HuH-7.5 (cell line): ENCODE measurements at places on chromosomes 3 and 15.

GRCh38 chr3:140187656-140188221, 252.8 kb downstream of the CLSTN2 start:
- DNase-seq, result no peak

GRCh38 chr3:115680803-115681345, 57.6 kb downstream of the GAP43 start:
- no peak for DNase-seq

- DNase-seq, result no peak
Measured at GRCh38 chr3:144415492-144415891, 443.9 kb downstream of the DIPK2A start.

GRCh38 chr3:30186741-30187219, 419.6 kb upstream of the TGFBR2 start:
- DNase-seq, result no peak

DNA sequence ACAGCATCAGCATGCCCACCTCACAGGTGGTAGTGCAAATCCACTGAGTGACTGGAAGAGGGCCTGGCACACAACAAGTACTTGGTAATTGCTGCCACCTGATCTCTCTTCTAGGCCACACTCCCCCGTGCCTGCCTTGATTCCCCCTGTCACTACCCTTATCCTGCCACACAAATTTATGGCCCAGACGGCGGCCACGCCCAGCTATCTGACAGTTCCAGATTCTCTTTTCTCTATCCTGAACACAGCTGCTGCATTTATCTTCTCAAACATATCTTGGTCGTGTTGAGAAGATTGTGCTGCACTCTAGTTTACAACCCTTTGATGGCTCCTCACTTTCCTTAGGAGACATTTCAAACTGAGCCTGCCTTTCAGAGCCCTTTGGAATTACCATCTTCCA, 585.2 kb downstream of the NTRK3 start:
- no peak for DNase-seq

GRCh38 chr15:40793216-40793989, 13.5 kb upstream of the ZFYVE19 start:
- no peak for DNase-seq

GRCh38 chr3:43879166-43879565, 188.4 kb downstream of the ABHD5 start:
- no peak for DNase-seq

DNA sequence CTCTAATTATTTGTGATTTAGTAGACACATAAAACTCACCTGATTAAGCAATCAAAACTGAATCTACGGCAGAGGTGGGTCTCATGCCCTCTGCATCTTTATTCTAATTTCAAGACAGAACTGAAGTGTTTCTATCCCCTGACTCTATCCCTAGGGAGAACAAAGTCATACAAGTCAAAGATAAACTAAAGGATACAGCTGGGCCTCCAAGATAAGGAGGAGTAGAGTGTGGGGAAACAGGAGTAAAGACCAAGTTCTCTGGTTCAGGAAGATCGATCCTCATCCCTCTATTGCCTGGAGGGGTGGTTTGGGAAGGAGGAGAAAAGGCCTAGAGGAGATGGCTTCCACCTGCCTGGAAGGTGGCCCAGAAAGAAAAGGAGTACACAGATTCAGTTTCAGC, 58.7 kb upstream of the BBX start:
- no peak for DNase-seq

DNA sequence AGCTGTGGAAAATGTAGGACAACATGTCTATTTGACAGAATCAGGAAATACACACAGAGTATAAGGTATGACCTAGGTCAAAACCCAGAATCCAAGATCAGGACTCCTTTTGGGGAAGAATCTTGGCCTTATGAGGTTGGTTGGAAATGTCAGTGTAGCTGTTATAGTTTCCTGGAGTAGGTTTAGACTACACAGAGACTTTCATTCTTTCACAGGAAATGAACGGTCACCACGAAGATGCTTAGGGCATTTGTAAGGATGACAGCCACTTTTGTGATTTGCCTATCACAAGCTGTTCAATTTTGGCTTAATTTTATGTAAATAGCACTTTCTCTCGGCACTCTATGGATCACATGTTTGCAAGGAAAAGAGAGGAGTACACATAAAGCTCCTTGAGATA, 18.6 kb upstream of the ZBTB20 start:
- DNase-seq, result no peak

DNA sequence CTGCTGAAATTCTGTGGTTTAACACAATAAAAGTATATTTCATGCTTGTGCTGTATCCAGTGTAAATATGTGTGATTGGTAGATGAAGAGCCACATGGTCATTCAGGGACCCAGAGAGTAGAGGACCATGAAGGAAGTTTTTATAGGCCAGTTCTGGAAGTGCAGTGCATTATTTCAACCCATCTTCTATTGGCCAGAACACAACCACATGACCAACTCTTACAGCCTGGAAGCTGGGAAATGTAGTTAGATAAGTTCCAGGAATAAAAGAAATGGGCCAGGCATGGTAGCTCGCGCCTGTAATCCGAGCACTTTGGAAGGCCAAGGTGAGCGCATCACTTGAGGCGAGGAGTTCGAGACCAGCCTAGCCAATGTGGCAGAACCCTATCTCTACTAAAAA, 21.4 kb upstream of the PRTG start:
- DNase-seq, result no peak

- DNase-seq, result no peak
Measured at GRCh38 chr15:38961456-38961855, 396.8 kb upstream of the RASGRP1 start.

DNA sequence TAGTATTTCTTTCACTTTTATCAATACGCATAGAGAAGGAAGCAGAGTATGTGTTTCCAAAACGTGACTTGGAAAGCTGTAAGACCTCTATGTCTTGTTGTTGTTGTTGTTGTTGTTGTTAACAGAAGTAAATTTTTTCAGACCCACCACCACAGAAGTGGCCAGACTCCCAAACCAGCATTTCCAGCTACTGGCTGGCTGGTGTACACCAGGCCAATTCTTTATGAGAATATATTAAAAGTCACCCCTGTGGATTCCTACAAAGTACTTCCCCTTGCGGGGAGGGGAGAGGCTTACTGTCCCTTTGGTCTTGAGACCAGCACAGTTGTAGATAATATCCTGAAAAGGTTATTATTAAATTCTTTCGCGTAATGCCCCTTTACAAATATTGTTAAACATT, 1.6 kb upstream of the FOXP1 start:
- DNase-seq, result no peak

DNA sequence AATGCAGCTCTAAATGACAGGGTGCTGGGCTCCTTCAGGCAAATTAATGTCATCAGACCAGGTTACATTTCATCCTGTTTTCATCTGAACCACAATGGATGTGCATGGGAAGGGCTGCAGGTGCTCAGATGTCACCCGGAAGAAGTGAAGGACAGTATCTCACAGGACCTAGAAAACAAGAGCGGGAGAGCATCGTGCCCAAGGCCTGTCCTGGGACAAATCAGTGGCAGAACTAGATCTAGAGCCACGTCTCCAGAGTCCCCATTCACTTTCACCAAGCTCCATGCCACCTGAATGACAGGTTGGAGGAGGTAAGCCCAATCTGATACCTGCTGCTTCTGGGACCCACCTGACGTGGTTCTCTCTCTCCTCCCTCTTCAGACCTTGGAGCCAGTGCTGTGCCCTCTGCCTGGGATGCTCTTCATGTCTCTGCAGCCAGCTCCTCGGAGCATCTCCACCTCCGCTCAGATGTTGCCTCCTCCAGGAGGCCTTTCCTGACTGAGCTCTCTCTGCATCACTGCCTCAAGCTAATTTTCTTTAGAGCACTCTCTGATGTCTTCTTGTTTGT, 77.3 kb downstream of the CPN2 start:
- no peak for DNase-seq

DNA sequence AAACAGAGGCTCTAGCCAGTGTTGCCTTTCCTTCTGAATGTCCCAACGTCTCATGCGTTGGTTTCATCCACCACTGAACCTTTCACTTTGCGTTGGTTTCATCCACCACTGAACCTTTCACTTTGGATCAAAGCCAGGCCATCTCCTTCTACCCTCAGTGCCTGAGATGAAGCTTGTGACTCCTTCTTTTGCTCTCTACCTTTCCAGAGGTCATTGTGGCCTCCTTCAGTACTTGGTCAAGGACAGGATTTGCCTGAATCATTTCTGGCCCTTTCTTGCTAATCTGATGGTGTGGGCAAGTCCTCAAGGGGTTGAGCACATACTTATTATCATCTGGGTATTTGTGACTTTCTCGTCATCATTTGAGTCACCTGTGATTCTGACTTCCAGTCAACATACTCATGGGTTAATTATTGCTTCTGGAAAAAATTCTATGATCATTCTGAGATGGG, 50.0 kb downstream of the SELENOT start:
- DNase-seq, result no peak

DNA sequence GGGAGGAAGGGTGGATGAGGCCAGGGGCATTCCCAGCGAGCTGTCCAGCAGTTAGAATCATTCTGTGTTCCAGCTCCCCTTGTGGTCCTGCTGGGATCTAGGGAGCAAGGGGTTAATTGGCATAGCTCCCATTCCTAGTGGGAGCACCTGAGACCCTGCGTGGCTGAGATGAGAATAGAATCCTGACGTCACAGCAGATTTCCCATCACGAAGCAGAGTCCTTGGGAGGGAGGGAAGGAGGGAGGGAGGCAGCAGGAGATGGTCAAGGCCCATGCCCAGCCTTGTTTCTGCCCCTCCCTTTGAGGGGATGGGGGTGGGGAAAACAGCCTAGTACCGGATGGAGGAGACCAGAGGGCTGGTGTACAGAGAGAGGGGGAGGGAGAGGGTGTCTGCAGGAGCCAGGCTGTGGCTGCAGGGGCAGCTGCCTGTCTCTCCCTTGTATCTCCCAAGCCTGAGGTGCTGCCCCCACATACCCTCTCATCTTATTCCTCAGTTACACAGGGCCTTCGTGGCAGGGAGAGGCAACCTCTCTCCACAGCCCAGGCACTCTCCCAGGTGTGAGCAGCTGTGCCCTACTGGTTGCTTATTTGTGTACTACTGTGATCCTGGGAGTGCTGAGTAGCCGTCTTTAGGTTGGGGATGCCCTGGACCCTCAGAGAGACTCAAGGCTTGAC, 5.4 kb downstream of the TYRO3 start:
- DNase-seq, result peak; percentile 41

- DNase-seq, result no peak
Measured at GRCh38 chr3:141471160-141471559, 15.7 kb upstream of the RASA2 start.

DNA sequence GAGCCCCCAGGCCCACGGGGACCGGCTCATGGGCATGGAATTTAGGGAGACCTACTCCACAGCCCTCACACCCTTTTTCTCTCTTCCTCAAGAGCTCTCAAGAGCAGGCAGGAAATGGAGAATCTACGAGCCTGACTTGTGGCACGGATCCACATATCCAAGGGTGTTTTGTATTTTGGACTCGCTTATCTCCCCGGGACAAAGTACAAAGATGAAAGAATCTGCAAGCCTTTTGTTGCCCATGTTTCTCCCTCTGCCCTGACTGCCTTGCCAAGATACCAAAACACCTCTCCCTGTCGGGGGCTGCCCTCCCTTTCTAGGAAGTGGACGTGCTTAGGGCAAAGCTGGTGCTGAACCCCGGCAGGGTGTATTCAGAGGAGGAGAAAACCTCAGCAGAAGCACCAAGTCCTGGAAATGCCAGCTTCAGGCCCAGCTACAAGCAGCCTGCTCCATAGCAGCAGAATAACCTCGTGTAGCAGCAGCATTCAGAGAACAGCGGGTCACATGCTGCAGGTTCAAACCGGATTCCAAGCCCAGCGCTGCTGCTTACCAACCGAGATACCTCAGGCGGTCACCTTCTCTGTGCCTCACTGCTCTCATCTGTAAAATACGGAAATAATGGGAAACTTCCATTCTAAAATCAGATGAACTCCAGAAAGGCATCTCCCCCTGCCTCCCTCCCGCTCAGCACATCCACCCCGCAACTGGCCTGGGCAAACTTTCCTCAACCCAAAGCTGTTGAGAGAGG, 35.2 kb downstream of the DNASE1L3 start:
- peak; percentile 16 for DNase-seq

DNA sequence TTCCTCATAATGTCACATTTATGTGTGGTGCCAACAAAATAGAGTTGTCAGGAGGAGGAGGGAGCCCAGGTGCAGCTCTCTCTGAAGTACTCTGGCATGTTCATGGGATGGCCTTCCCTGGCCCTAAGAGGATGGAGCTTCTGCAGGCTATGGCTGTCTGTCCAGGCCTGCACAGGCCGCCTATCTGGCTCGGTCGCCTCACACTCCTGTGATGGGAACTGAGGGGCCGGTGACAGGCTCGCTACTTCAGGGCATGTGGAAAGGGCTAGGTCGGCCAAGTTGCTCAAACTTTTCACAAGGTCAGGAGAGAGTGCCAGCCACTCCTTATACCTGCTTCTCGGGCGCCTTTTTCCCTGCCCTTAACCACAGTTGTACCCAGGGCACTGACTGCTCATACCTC, 51.1 kb downstream of the SOX14 start:
- no peak for DNase-seq

GRCh38 chr3:46258525-46258924, 16.3 kb downstream of the CCR3 start:
- no peak for DNase-seq

DNA sequence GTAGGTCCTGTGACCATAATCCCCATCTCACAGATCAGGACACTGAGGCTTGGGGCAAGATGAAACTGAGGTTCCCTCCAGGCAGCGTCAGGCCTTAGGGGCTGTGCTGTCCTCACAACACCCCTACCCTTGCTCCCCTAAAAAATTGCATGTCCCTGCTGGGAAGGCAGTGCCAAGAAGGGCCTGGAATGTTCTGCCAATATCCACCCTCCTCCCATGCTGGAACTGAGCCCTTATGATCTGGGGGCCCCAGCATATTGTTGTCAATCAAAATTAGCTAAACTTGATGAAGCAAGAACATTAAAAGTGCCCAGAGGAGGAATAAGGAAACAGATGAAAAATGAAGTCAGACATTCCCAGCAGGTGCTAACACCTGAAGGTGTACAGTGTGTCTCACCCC, 13.4 kb upstream of the RTP3 start:
- no peak for DNase-seq

DNA sequence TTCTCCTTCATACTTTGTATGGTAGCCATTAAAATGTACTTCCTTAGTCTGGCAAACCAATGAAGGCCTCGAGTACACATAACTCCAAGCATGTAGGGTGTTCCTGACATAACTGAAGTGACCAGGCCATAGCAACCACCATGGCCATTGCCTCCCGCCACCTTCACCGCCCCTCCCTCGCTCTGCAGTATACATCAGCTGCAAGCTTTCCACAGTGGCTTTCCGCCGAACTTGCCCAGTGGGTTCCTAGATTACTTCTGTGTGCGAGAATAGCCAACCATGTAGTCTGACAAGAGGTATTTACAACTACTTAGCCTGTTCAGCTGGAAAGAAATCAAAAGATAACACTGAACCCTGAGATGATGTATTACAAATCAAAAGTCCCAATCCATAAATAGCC, 3.4 kb upstream of the CTNNB1 start:
- no peak for DNase-seq

DNA sequence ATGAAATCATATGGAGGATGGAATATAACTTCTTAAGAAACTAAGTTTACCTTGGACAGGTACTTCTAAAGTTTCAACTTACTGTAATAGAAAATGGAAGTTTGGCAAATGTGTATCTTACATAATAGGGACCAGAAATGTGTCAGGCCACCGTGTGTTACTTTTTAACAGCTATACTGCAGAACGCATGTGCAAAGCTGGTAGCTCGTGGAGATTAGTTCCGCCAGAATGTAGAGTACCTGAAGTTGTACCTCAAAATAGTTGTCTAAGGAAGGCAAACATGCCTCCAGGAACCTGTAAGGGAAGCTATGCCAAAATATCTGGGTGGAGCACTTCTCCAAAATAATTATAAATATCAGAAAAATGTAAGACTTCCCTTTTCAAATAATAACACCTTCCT, 920.6 kb downstream of the ROBO1 start:
- DNase-seq, result no peak

GRCh38 chr3:38343797-38344594, 2.6 kb upstream of the XYLB start:
- no peak for DNase-seq
